Activated CD8-positive, alpha-beta memory T cell treated with anti-CD3 and anti-CD28 coated beads for 1 hour (primary cell): ENCODE measurements at places on chromosomes 5 and 9.

DNA sequence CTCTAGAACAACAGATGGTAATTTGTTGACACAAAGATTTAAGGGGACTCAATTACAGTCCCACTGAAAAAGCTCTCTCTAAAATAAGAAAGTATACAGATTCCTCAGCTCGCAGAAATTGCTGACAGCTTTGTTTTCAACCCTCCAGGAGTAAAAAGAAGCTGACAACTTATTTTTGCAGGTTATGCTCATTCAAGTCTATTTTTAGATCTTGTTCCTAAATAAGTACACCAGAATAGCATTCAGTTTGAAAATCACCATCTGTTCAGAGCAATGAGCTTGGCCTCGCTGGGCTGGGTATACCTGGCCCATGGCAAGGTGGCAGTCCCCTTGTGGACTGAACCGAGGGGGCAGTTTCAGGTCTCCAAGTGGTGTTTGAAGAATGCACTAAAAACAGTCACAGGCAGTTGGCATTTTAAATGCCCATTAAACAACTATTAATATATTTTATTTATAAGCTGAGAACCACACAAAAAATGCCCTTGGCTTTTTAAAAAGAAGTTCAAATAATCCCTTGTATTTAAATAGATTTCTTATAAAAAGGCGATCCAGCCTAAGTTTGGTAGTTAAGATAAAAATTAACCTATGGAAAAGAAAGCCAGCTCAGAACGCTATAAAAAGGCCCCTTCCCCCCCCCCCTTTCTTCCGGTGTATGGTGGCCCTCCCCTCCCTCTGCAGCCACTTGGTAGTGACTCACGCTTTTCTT is 169.2 kb downstream of the AUH start:
- DNase-seq = no peak

DNA sequence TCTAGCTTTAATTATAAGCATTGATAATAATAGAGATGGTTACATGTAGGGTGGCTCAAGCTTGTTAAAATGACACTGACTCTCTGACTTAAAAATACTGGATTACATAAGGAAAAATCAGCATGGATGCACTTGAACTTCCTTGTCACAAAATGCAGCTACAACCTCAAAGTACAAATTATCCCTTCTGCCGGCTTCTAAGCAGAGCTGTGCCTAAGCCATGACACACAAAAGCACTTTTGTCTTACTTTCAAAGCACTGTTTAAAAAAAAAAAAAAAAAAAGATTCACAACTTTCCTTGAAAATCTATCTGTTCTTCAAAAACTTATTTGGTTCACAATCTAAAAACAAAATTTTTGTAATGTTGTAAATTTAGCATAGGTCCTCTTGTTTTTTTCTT is 36.4 kb upstream of the ZFAND5 start:
- no peak for DNase-seq

- DNase-seq = no peak
Measured at GRCh38 chr5:143837306-143837848, 25.4 kb downstream of the HMHB1 start.

- DNase-seq = no peak
Measured at GRCh38 chr5:120072068-120072761, 391.9 kb upstream of the PRR16 start.

DNA sequence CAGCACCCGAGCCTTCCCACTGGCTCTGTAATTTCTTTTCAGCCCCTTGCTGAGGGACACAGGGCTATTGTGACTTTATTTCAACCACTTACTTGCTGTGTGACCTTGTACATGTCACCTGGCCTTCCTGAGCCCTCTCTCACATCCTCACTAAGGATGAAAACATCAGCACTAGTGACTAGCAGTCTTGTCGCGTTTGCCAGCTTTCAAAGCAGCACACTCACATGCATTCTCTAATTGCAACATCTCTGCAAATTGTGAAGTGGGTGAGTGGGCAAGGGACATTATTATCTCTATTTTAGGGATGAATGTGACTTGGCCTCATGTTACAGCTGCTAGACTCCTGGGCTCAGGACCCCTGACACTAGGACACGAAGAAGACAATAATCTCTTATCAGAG is 144.5 kb downstream of the SEC61B start:
- DNase-seq = no peak

DNA sequence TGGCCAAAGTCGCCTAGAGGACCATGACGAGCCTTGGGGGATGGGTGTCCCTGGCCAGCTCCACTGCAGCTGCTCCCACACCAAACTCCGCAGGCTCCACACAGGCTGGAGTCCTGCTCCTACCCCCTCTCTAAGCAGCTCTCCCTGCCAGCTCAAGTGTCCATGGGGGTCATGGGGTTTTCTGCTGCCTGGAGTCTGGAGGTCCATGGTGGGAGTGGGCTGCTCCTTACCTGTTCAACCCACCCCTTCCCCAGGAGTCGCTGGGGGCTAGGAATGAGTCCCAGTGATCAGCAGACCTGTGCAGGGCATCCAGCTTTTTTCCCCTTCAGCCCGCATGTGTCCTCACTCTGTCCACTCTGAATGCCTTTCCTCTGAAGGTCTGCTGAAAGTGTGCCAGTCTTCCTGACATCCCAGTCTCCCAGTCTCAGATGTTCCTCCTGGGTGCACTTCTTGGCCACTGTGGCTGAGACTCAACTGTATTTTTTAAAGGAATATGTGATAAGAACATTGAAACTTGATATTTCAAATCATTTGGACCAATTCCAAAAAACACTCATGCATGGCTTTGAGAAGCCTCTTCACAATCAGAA is 261.3 kb upstream of the ANKH start:
- DNase-seq = no peak

- no peak for DNase-seq
Measured at GRCh38 chr5:108436696-108437095, 54.8 kb upstream of the FBXL17 start.

DNA sequence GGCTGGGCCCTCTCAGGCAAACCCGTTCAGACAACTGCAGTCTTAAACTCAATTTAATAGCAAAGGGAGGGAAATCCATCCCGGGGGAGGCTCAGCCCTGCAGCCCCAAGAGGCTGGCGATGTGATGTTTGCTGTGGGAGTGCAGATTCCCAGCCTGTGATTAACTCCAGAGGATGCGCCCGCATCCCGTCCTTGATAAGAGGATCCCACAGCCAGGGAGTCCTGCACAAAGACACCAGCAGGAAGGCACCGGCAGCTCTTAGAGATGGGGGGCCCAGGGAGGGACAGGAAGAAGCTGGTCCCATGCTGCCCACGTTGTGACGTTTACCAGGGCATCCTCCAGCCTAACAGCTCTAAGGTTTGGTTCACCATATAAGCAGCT is 64.7 kb downstream of the MRPL36 start:
- DNase-seq = no peak

- DNase-seq = no peak
Measured at GRCh38 chr5:169706758-169707450, 69.8 kb downstream of the DOCK2 start.

DNA sequence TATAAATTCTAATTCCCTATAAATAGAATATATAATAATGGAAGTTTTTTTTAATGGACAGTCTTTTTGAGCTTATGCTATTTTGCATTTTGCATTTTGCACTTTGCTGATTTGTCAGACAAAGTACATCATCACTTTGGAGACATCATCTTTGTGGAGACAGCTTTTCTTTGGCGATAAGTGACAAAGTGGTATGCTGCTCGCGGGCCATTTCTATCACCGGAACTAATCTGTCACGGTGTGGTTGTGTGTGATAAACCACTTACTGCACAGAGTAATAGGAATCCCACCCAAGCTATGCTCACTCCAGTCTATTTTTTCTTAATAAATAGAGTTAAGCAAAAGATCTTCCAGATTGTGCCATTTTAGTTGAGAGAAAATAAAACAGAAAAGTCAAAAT is 133.1 kb downstream of the MACIR start:
- DNase-seq = no peak

GRCh38 chr5:33601881-33602280 is 161.1 kb downstream of the TARS1 start:
- DNase-seq = no peak
